ENCODE measurements at places on chromosomes 5 and 9.

- DNase-seq, result no peak
These were observed 56.8 kb downstream of the FAM81B start for GRCh38 chr5:95447961-95448360.

- no peak for DNase-seq
These were observed 176.0 kb downstream of the ATP10B start for GRCh38 chr5:160675988-160676387.

DNA sequence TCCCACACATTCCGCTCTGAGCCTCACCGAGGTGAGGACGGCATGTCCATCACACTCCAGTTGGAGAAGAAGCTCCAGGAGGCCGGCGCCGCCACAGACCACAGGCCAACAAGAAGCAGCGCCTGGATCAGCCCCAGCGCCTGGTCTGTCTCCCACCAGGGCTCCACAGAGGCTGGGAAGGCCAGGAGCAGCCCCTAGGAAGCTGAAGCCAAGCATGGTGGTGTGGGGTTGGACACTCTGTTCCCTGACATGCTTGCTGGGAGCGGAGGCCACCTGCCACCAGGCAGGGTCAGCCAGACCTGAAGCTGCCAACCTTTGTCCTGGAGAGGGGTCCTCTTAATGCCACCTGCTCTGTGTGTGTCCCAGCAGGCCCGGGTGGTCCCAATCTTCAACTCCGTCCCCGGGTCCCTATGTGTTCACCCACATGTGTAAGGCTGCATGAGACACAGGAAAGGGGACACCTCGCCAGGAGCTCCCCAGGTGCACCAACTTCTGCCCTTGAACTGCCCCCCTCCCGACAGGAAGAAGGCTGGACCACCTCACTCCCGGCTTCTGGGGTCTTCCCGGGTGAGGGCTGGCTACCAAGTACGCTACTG, 140.1 kb upstream of the PPP1R26 start:
- DNase-seq, result no peak

- DNase-seq, result no peak
These were observed 143.0 kb downstream of the XRCC4 start for GRCh38 chr5:83220331-83220730.

- no peak for DNase-seq
These were observed 4.5 kb downstream of the EXOC3 start for GRCh38 chr5:447501-447900.

DNA sequence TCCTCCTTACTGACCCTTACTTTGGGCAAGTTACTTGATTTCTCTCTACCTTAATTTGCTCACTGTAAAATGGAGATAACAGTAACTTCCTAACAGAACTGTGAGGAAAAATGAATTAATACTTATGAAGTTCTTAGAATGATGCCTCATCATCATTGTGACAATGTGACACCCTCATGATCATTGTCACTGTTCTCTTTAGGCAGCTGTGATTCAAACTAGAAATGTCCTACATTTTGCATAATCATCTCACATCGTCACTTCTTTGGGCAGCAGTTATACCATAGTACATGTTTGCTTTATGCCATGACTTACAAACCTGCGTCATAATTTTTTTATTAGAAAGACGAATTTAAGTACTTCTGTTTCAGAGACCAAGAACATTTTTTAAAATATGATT, 9.7 kb downstream of the SLC30A5 start:
- DNase-seq, result no peak

GRCh38 chr9:114938687-114939575, 8.5 kb upstream of the TNFSF8 start:
- no peak for DNase-seq

DNA sequence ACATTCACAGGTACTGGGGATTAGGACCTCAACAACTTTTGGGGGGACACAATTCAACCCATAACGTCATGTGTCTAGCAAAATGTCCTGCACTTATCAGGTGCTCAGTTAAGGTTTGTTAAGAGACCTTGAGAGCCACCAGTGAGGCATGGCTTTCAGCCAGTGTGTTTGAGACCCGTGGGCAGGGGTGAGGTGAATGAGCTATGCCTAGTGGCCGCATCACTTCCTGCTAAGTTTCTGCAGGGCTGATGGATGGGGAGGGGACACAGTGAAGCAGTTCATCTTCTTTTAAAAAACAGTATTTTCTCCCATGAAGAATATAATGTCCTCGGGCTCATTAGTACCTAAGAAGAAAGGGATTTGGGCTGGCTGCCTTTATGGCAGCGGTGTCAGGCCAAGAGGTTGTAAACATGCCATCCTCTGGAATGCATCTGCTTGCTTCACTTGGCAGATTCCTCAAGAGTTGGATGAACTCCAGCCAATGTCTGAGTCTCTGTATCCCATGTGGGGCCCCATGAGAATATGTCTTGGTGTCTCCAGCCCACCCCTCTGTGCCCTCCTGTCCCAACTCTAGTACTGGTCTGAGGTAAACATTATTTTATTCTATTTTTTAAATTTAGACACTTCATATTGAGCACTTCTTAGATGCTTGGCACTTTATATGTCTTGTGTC, 282.2 kb downstream of the CWC27 start:
- DNase-seq, result no peak

DNA sequence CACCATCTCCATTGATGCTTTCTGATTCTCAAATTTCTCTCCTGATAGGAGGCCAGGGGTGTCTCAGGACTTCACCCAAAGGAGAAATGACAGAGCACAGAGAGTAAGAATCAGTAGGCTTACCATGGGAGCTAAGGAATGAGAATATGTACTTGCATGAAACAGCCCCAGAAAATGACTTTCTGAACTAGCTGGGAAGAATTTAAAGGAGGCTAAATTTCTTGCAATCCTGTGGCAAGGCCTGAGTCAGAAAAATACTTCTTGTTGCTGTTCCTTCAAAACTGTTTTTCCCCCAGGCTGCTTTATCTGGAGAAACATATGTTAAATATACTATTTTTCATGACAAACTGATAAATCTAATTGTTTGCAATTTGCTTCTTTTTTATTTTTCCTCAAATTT, 53.4 kb upstream of the FBXL7 start:
- no peak for DNase-seq

- DNase-seq, result no peak
These were observed 996.6 kb downstream of the TLE1 start for GRCh38 chr9:80692751-80693150.

DNA sequence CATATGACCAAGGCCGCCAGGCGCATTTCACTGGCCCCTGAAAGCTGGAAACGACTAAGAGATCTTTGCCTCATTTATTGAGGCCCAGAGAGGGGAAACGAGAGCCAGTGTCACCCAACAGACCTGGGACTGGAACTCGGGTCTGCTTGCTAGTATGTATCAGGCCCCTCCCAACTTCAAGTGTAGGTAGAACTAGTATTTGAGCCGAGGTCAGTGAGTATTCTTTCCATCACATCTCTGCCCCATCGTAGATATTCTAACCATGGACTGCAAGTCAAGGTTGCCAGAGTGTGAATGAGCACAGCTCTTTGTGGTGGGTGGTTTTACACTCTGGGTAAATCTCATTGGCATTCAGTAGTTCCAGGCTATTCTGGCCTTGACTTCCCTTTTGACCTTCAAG, 42.2 kb downstream of the GPR107 start:
- no peak for DNase-seq

GRCh38 chr5:16918156-16918555, 17.9 kb downstream of the MYO10 start:
- DNase-seq, result no peak

DNA sequence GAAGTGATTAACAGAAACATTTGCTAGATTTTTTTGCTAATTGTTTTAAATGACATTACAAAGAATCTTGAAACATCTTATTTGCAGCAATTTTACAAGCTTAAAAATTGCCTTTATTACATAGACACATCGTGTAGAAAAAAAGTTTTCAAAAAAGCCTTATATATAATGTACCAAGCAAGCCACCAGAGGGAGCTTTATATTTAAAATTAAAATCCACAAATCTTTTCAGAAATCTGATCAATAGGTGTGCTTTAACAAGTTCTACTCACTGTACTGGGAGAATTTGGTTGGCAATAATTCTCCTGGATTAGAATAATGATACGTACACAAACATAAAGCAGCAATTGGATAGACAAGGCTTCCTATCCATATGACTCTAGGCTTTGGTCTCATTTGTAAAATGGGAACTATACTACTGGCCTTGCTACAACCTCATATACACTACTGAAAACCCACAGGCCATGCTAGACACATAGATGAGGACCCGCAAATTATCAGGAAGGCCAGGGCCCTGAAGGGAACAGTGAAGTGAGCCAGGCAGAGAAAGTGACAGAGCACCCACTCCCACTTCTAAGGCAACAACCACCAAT, 4.8 kb downstream of the PSMB7 start:
- no peak for DNase-seq

- no peak for DNase-seq
These were observed 19.8 kb downstream of the TNFSF15 start for GRCh38 chr9:114785866-114786650.

GRCh38 chr5:159416438-159416837, 86.2 kb upstream of the IL12B start:
- no peak for DNase-seq

- no peak for DNase-seq
These were observed 44.9 kb downstream of the GALNT12 start for GRCh38 chr9:98852460-98852734.

GRCh38 chr5:109833946-109834345, 144.2 kb downstream of the MAN2A1 start:
- DNase-seq, result no peak

DNA sequence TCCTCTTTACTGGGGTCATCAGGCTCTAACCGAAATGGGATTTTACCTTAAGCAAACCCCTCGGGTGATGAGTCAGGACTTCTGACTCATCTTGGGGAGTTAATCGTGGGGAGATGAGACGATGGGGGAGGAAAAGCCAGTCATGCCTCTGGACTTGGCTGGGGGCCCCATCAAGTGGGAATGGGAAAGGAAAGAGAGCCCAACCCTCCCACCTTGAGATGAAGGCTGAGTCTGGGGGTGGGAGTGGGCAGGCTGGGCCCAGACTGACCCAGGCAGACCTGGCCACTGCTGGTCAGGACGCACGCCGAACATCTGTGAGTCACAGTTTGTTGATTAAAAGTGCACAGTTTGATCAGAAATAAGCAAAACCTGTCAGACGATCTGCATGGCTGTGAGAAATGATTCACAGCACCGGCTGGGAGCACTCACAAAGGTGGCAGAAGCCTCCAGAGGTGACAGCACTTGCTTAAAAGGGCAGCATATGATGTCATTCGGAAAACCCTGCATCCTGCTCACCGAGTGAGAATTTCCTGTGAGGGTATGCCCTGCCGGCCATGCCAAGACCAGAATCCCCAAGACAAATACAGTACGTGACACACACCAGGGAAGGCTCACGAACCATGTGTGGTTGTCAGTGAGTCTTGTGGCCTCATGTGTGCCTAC, 50.0 kb upstream of the SLC25A51 start:
- DNase-seq, result peak; percentile 55

GRCh38 chr5:131671994-131672655, 37.1 kb upstream of the RAPGEF6 start:
- no peak for DNase-seq

DNA sequence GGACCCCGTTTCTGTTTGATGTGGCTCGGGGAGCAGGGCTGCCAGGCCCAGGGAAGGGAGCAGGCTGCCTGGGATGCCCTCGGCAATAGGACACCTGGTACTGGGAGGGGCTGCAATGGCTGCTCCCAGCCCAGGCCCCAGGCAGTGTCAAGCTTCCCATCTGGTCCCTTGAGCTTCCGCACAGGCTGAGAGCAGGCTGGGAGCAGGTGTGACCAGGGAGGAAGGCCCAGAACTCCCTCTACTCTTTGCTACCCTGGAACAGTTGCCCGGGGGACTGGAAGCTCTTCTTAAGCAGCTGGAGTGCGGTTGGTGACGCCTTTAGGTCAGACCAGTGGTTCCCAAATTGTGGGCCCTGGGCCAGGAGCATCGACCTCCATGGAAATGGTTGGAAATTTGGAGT, 186.9 kb downstream of the GADD45G start:
- DNase-seq, result no peak

DNA sequence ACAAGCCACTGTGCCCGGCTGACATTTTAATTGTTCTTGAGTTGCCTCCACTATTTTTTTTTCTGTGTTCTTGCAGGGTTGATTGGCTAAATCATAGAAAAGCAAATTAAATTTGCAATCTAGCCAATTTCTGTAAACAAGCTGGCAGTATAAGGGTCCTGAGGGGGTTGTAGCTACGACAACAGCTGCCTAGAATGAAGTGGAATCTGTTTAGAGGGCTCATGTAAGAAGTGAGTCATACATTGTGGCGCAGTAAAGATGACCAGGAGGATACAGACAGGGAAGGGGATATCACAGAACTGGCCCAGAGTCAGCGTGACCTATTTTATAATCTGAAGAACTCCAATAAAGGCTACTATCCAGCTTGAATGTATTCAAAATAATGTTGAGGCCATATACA, 82.2 kb upstream of the TLE1 start:
- no peak for DNase-seq

GRCh38 chr5:180525399-180525798, 31.2 kb downstream of the CNOT6 start:
- DNase-seq, result no peak
